Suprapubic skin (tissue), 4 donors: ENCODE measurements at places on chromosomes 7 and 10. TPM values are rescaled to one million over a fixed set of nuclear protein-coding genes. Genes with fewer than 3 reads are reported as not detected.

GRCh38 chr10:48458662-48459048, 146.2 kb downstream of the ARHGAP22 start:
- H3K4me3 ChIP-seq = no peak overlapping the region
- H3K27me3 ChIP-seq = no peaks in the 10 kb centered on the region
- H3K4me1 ChIP-seq = no peaks in the 10 kb centered on the region
- H3K36me3 ChIP-seq = no peaks in the 10 kb centered on the region
- no peak overlapping the region for H3K27ac ChIP-seq

DNA sequence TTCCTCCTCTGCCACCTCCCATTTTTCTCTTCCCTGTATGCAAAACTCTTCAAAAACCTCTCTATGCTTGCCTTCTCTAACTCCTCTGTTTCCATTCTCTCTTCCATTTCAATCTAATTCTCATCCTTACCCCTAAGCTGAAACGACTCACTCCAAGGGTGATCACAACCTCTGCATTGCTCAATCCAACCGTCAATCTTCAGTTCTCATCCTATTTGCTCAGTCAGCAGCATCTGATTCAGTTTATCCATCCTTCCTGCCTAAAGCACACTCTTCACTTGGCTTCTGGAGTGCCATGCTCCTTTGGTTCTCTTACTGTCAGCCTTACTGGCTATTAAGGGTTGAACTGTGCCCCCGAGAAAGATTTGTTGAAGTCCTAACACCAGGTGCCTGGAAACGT, 163.5 kb upstream of the NEBL start:
- H3K27me3 ChIP-seq = no peaks in the 10 kb centered on the region
- H3K4me3 ChIP-seq = no peak overlapping the region

- no peak overlapping the region for H3K27ac ChIP-seq
- DNase-seq = no peak
- H3K36me3 ChIP-seq = no peaks in the 10 kb centered on the region
- H3K4me3 ChIP-seq = no peak overlapping the region
Measured at GRCh38 chr10:62894156-62894555, 78.0 kb upstream of the EGR2 start.

GRCh38 chr7:121545418-121545817, 149.3 kb upstream of the FAM3C start:
- no peak overlapping the region for H3K4me3 ChIP-seq
- H3K36me3 ChIP-seq = no peaks in the 10 kb centered on the region
- no peaks in the 10 kb centered on the region for H3K4me1 ChIP-seq
- no peak overlapping the region for H3K27ac ChIP-seq
- H3K27me3 ChIP-seq = no peaks in the 10 kb centered on the region
- no peak for DNase-seq

MRC1 gene
- 7.0 TPM for total RNA-seq

SLC16A9 gene
- 0.81 TPM for total RNA-seq
